ENCODE measurements at places on chromosomes 13 and 19.

DNA sequence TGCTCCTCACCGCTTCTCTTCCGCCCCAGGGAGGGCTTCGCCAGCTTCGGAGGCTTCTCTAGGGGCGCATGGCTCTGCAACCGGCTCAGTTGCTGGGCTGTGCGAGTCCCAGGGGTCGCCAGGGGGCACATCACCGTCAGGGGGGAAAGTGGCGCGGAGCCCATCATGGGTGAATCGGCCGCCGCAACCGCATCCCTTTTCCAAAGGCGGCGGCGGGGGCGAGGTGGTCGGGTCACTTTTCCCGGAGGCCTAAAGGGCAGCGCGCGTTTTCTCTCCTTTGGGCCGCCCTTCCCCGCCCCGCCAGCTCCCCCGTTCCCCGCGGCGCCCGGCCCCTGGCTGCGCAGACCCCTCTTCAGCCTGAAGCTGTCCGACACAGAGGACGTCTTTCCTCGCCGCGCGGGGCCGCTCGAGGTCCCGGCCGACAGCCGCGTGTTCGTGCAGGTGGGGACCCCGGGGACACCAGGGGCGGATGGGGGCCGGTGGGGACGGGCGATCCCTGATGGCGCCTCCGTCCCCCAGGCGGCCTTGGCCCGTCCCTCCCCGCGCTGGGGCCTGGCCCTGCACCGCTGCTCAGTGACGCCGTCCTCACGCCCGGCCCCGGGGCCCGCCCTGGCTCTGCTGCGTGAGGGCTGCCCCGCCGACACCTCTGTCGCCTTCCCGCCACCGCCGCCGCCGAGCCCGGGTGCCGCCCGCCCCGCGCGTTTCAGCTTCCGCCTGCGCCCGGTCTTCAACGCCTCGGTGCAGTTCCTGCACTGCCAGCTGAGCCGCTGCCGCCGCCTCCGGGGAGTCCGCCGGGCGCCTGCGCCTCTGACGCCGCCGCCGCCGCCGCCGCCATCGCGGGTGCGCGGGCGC lies 1.7 kb downstream of the TGFBR3L start:
- DNase-seq, result no peak

- DNase-seq, result no peak
These were observed 300.5 kb downstream of the PCDH17 start for GRCh38 chr13:57932061-57932460.

DNA sequence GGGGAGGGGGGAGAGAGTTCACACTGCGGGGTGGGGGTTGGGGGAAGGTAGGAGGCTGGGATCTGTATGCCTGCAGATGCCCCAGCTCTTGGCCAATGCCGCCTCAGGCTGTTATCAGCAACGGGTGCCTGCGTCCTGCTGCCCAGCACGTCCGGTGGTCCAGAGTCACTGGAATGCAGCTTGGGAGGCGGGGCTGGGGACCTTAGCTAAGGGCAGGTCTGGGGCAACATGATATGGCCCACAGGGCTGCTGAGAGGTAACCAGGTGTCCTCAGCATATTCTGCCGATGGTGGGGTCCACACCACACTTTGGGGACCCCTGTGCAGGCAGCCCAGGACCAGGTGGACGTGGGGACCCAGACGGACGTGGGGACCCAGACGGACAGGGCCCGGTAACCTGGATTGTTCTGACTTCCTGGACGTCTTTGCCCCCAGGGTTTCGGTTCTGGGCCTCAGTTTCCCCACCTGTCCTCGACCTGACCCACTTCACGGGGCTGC lies 668 bp upstream of the ARHGAP45 start:
- DNase-seq, result no peak

GRCh38 chr13:74251778-74252519 lies 117.7 kb upstream of the KLF12 start:
- DNase-seq, result no peak

DNA sequence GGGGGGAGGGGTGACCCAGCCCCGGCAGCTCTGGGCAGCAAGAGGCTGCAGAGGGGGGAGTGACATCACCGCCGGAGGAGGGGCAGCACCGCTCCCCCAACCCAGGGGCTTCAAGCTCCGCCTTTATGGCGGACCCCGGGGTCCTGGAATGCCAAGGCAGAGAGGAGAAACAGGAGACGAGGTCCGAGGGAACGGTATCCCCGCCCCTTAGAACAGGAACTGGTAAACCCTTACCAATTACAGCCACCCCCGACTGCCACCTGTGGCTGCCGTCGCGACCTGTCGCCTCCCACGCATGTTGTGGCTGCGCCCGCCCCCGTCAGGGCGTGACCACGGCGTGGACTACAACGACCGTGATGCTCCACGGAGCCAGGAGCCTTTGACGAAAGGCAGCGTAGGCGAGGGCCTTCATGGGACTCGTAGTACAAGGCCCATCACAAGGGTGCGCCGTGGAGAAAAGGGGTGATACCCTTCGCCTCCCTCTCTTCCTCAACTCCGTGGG lies 4.1 kb upstream of the KCNC3 start:
- DNase-seq, result no peak
